Diencephalon (tissue), 1 donor: ENCODE measurements at places on chromosomes 6 and 20. TPM values are rescaled to one million over a fixed set of nuclear protein-coding genes. Genes with fewer than 3 reads are reported as not detected.

Gene PLCB4
- total RNA-seq = 41.1 TPM

Gene TMEM200A
- total RNA-seq = 21.2 TPM

Gene KCNS1
- total RNA-seq = 3.0 TPM

Gene PI16
- total RNA-seq = 1.2 TPM

Gene ADTRP
- 0.69 TPM for total RNA-seq

Gene ELOVL2
- total RNA-seq = 35.3 TPM

Gene KATNA1
- total RNA-seq = 20.3 TPM

Gene KCNG1
- total RNA-seq = 22.8 TPM

Gene RIPPLY2
- total RNA-seq = 7.8 TPM

Gene CYP21A2
- 0.23 TPM for total RNA-seq

Gene MAP7
- 6.9 TPM for total RNA-seq

Gene MTHFD1L
- total RNA-seq = 18.0 TPM

Gene GNMT
- not detected for total RNA-seq

Gene MLN
- total RNA-seq = not detected

Gene SULF2
- total RNA-seq = 52.6 TPM

Gene RAET1G
- total RNA-seq = not detected

Gene LST1
- 6.0 TPM for total RNA-seq

Gene PLCB1
- total RNA-seq = 85.8 TPM

Gene PLN
- 0.46 TPM for total RNA-seq

Gene LTA
- total RNA-seq = not detected

Gene IL17F
- not detected for total RNA-seq

Gene MAP3K4
- 50.5 TPM for total RNA-seq

Gene FRS3
- total RNA-seq = 11.3 TPM
